ENCODE measurements at places on chromosomes 5 and 9.

- DNase-seq: peak; percentile 20
Measured at GRCh38 chr5:180161420-180162303, 47.3 kb downstream of the RASGEF1C start.

DNA sequence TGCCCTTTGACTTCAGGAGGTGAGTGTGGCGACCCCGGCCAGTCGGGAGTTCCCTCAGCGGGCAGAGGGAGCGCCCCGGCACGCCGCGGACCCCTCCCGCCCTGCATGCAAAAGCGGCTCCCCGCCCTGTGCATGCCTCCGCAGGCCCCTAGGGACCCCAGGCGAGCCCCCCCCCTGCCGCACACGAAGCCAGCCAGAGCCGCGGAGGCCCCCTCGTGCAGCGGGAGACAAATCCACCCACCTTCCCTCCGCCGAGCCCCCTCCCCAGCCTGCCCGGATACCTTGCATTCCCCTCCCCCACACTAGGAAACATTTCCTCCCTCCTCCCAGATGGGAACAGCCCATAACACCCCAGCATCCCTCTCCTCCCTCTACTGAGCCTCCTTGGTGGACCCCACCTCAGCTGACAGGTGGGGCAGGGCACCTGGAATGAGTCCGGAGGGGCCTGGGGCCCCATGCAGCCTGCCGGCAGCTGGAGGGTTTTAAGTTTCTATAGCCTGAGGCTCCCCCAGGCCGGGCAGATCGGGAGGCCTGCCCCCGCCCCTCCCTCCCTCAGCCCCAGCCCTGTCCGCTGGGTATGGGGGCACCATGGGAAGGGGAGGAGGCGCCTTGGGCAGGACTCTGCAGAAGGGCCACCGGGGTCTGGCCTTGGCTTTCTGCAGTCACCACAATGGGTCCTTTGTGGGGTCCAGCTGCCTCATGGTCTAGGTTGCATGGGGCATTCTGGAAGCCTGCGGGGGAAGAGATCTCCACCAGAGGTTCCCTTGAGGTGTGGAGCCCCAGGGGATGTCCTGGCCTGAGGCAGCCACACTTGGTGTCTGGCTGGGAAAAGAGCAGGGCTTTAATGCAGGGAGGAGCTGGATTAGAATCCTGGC is 601 bp downstream of the ERGIC1 start:
- DNase-seq: peak; percentile 64

- DNase-seq: no peak
Measured at GRCh38 chr5:109645707-109646192, 44.0 kb upstream of the MAN2A1 start.

GRCh38 chr5:60594715-60595477 is 105.1 kb downstream of the DEPDC1B start:
- no peak for DNase-seq

GRCh38 chr5:152606776-152607364 is 201.8 kb upstream of the NMUR2 start:
- DNase-seq: no peak

DNA sequence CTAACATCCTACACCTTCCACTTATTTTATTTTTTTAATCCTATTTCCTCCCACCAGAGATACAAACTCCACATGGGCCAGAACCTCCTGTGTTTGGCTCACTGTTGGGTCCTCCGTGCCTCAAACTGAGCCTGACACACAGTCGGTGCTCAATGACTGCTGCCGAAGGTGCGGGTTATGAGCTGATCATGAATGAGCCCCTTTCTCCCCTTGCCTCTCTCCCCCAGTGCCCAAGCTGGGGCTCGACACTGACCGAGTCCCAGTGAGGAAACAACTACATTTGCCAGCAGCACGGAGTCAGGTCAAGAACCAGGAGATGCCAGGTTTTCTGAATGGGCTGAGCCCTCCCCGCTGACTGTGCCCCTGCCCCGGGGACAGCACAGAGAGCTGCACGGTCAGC is 45.0 kb downstream of the SARDH start:
- no peak for DNase-seq

DNA sequence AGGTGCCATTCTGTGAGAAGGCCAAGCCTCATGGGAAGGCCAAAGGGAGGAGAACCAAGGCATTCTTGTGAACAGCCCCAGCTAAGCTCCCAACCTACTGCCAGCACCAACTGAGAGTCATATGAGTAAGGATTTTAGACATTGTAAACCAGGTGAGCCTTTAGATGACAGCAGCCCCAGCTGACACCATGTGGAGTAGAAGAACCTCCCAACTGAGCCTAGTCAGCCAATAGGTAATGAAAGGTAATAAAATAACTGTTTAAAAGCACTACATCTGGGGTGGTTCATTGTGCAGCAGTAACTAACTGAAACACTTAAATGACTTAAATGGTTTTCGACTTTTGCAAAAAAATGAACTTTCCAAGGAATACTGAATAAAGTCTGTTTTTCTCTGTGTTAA is 172.6 kb upstream of the KIF2A start:
- DNase-seq: no peak

- DNase-seq: no peak
Measured at GRCh38 chr9:17653947-17654465, 75.1 kb downstream of the SH3GL2 start.

DNA sequence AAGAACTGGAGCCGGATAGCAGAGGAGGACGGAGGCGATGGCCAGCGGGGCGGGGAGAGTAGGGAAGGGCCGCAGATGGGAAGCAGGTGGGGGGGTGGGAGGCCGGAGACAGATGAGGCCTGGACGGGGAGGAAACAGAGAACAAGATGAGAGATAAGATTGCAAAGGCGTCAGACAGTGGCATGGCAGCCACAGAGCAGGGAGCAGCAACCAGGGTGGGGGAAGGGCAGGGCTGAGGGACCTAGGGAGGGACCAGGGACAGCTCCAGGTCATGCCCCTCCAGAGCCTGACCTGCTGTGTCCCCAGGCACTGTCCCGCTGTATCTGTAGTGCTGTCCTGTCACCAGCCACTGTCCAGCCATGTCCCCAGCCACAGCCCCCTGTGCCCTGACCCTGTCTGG is 49.6 kb upstream of the LMX1B start:
- DNase-seq: no peak

DNA sequence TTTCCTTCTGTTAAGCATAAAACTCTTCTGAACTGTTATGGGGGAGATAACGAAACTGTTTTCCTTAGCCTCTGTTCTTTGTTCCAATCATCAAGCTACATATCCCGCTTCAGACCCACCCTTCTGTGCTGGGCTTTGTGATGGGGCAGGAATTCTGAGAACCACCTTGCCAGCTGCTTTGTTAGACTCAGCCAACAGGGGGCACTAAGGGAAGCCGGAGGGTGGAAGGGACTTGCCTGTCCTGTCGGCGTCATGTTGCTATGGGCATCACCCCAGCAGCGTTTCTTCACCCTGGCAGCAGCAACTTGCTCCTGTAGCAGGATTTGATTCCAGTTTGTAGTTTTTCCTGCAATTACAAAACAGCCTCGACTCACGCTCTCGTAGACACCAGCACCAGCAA is 169.1 kb downstream of the CAAP1 start:
- peak; percentile 54 for DNase-seq

DNA sequence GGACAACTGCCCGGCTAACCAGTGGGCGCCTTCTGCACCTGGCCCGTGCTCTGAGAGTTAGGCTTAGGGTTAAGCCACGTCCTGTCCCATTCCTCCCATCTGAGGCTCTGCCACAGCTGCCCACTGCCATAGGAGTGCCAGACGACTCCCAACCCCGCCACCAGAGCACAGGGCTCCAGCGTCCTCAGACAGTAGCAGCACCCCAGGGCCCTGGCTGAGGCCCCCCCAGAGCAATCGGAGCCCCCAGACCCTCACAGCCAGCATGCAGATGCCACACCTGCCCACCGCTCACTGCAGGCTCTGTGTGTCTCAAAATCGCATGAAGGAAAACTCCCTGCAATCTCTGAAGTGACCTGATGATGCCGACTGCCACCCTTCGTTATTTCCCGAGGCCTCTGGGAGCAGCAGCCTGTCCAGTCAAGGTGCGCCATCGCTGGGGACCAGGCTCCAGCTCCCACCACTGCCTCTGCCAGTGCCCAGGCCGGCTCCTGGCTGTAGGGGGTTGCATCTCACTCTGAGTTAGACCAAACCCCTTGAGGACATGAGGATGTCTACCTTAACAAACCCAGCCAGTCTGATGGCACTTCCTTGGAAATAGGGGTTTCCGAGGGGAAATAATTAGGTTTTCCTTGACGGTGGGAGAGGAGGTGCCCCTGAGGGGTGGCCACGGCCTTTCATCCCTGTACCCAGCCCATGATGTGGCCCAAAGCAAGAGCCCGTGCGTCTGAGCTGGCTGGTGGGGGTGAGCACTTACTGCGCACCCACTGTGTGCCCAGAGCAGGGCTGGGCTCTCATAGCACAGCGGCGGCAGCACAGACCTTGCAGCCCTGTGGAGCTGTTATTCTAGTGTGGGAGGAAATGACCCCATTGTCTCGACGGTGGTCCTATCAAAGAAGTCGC is 58.0 kb upstream of the RNF130 start:
- peak; percentile 12 for DNase-seq

DNA sequence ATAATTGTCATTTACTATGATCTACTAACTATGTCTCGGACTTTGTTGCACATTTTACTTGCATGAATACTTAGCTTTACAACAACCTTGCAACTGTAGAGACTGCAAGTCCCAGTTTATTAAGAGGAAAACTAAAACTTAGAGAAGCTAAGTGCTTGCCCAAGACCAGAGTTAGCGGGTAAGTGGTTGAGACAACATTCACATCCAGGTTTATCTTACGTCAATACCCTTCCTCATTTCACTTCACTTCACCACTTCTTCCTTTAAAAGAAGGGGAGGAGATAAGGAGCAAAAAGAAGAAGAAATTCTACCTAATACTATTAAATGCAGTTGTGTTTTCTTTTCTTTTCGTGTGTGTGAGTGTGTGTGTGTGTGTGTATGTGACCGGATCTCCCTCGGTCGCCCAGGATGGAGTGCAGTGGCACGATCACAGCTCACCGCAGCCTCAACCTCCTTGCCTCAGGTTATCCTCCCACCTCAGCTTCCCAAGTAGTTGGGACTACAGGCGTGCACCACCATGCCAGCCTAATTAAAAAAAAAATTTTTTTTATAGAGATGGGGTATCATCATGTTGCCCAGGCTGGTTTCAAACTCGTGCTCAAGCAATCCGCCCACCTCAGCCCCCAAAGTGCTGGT is 37.4 kb downstream of the MEGF9 start:
- no peak for DNase-seq

GRCh38 chr5:151200913-151201595 is 22.8 kb downstream of the CCDC69 start:
- DNase-seq: no peak

Data from testis (tissue), 5 donors.